NCI-H524 (cell line): ENCODE measurements at places on chromosomes 2 and 18.

GRCh38 chr2:133107058-133107815, 437.2 kb upstream of the LYPD1 start:
- DNase-seq, result no peak

GRCh38 chr2:45006041-45006941, 3.0 kb downstream of the SIX2 start:
- DNase-seq, result no peak

- peak; percentile 35 for DNase-seq
These were observed at the start of gene QPCT for GRCh38 chr2:37344453-37345361. TSS of gene QPCT (plus strand) at chr2:37344630. CDS start at chr2:37344732, 102 bp downstream.

GRCh38 chr18:64100116-64100922, 48.6 kb downstream of the LINC00305 start:
- no peak for DNase-seq

DNA sequence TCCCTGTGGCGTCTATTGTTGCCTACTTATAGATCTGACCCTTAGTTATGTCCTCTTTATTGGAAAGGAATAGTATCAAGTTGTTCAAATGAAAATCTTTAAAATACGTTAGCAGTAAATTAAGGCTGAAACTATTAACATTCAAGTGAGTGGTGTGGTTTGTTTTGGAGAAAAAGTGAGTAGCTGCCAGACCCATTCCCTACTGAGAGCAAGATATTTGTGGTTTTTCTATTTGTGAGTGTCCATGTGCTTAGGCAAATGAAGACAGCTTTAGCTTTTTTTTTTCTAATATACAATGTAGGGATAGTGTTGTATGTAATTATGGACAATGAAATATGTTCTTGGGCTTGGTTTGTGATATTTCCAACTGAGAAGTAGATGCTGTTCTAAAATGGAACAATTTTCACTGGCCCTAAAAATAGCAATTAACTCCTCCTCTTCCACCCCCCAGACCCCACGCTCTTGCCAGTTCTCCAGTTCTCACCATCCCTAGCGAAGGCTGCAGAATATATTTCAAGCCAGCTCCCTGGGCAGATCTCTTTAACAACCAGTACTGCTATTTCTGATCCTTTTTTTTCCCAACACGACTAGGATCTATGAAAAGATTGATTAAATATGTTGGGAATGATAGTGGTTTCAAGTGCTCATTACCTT, 83.1 kb downstream of the CCDC85A start:
- DNase-seq, result no peak

DNA sequence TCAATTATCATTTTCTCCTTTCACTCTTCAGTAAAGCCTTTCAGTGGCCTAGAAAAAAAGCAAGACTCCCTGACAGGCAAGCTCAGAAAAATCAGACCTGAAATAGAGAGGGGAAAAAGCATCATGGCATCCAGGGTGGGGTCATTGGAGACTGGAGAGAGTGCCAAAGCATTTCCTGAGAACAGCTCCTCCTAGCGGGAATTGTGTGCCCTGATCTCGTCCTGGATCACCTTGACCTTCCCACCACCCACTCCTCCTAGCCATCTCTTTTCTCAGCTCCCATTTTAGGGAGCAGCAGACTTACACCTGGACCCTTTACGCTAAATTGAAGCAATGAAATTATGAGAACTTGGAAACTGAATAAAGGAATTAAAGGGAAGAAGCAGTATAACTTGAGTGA, 176.6 kb downstream of the VWC2L start:
- DNase-seq, result peak; percentile 27

DNA sequence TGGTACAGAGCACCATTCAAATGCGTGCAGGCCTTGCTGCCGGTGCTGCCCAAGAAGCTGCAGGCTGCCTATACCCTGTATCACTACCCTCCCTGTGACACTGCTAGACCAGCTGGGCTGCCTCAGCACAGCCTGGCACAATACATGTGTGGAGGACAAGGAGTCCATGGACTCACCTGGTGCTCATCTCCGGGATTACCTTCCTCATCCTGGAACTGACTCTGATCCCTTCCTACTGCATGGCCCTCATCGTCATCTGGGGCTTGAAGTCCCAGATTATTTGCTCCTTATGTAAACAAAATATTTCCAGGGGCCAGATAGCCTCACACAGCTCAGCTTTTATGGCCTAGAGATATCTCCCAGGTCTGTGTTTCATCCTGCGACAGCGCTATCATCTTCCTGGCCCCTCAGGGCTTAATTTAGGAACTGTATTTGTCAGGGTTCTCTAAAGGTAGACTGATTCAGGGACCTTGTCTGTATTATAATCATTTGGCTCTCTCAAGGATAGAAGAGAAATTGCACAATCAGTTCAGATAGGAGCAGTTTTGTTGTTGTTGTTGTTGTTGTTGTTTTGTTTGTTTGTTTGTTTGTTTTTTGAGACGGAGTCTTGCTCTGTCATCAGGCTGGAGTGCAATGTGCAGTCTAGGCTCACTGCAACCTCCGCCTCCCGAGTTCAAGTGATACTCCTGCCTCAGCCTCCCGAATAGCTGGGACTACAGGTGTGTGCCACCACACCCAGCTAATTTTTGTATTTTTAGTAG, 42.9 kb downstream of the WDR75 start:
- no peak for DNase-seq

GRCh38 chr18:77077941-77078689, 54.5 kb downstream of the MBP start:
- no peak for DNase-seq

DNA sequence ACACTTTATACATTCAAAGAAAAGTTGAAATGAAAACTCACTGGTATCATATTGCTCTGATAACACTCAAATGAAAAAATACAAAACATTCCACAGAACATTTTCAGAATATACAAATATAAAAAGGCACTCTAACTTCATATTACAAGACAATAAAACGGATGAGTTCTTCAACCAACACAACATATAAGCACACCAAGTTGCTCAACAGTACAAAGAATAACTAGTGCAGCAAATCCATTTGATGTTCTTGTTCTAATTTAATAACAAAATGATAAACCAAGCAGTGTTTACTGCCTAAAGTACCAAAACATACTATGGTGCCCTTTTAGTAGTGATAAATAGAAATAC, 60.8 kb upstream of the PGAP1 start:
- DNase-seq, result no peak

DNA sequence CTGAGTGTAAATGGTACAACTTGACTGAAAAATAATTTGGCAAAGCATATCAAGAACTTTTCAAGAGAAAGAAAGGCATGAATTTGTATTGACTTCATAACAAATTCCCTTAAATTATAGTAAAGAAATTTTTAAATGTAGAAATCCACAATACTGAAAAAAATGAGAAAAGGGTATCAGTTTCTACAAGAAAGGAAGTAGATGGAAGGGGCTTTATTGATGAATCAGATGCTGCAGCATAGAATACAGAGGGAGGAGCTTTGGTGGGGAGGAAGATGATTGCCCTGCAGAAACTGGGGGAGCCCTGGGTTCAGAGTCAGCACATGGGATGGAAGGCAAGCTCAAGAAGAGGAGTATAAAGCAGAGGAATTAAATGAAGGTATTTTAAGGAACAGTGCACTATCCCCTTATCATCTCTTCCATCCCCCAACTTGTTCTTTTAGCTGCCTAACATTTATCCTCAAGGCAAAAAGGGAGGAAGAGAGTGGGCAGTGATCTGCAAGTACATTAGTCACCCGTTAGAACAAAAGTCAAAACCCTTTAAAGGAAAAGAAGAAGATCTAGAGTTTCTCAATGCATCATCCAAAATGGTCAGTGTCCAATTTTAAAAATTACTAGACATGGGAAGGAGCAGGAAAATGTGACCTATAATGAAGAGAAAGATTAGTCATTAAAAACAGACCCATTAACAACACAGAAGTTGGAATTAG, 77.7 kb downstream of the KCTD18 start:
- no peak for DNase-seq

- no peak for DNase-seq
These were observed 53.7 kb downstream of the HPCAL1 start for GRCh38 chr2:10356439-10356811.

DNA sequence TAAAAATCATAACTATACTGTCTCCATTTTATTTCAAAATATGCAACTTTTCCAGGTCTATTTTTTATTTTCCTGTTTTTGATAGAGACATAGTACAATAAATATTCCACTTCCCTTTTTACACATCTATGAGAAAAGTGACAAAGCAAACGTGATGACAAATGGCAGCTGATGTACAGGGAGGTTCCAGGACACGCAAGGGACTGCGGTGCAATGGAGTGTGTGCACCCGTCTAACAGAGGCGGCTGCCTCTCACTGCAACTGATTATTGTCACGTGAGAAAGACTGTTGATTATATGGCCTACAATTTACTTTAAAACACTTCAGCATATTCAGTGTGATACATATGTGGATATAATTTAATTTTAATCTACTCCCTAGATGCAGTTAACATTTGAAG, 142.6 kb downstream of the LRRC30 start:
- DNase-seq, result no peak

- no peak for DNase-seq
These were observed 10.4 kb downstream of the SERPINB12 start for GRCh38 chr18:63552581-63552980.

DNA sequence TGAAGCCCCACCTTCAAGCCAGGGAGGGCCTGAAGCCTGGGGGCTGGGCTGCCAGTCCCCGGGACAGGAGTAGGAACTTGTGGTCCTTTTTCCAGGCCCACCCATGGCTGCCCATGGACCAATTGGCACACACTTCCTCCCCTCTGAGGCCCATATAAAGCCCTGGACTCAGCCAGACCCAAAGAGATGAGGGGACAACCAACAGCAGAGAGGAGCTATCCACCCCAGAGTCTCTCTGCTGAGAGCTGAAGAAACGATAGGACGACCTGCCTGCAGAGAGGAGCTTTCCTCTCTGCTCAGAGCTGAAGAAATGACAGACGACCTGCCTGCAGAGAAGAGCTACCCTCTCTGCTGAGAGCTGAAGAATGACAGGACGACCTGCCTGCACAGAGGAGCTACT, 43.8 kb upstream of the PEX13 start:
- no peak for DNase-seq

DNA sequence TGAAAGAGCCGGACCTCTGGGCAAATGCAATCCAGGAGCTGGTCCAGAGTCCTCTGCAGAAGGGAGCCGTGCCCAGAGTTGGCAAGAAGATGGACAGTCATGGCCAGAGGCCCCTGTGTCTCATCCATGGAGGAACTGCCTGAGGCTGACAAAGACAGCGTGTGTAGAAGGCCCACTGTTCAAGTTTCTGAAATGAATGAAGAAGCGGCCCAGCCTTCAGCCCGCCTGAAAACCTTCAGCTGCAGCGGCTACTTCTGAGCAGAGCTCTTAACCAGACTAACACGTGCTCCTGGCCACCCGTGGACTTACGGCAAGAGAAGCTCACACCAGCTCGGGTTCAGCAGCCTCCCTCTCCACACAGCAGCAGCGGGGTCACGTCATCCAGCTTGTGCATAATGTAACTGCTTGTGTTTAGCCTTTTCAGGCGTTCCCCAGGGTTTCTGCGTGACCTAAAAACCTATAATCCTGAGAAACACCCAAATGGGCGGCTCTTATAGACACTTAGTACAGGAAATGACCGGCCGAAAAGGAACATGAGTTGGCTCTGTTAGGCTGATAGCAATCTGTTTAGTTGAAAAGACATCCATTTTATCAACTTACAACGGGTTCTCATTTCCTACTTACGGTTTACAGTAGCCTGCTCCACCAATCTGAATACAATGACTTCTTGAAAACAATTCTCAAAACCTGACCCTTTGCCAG, at the start of gene FAM124B:
TSS of gene FAM124B (minus strand) at position 467 of the 702 bp plus-strand sequence. CDS start at position 128, 339 bp downstream.
- no peak for DNase-seq

- no peak for DNase-seq
These were observed 45.9 kb upstream of the TNP1 start for GRCh38 chr2:216905649-216906329.

DNA sequence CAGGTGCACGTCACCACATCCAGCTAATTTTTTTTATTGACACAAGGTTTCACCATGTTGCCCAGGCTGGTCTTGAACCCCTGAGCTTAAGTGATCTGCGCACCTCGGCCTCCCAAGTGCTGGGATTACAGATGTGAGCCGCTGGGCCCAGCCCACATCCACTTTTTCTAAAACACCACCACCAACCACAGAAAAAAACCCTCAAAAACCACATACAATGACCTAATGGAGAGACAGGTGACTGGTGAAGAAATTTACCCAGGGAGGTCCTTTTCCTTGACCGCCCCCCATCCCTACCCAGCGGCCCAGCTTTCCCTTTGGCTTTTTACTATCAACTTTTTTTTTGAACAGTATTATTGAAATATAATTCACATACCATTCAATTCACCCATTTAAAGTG, 47.9 kb downstream of the CACNB4 start:
- no peak for DNase-seq
